Spinal cord (tissue), 10 donors: ENCODE measurements at places on chromosomes 6 and 20. TPM values are rescaled to one million over a fixed set of nuclear protein-coding genes. Genes with fewer than 3 reads are reported as not detected.

DNA sequence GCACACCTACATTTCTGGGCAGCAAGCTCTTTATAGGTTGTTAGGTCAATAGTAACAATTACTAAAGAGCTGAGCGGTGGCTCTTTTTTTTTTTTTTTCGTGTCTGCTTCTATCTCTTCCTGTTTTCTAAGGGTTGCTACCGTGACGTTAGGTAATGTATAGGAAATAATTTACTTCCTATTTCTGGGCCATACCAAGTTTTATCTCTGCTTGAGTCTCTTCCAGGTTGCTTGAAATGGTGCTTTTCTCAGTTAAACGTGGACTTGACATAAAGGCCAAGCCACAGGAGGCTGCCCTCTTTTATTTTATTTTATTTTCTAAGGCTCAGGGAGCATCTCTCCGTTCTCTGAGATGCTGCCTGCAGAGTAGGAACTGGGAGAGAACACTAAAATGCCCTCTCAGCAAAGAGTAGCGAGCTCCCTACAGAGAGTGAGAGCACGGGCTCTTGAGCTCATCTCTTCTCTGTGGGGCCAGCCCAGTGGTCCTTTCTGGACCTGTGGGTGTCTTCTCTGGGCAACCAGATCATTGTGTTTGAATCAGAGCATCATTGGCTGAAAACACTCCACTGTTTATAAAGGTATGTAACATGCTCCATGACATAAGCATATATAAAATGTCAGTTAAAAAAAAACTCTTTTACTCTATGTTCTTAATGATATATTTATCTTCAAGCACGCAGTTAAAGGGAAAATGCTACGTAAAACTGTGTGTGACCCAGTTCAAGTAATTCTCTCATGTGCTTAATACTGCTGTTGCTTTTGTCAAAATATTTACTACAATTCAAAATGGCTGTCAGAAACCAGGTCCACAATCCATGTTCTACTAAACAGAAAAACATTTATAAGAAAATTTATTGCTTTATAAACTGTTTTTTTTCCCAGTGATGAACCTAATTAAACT is at the start of gene ZNF831:
ZNF831 (plus strand) TSS at position 191 of the 900 bp plus-strand sequence. CDS start 27,199 bp downstream, outside the sequence.
- H3K4me3 ChIP-seq: no peak within 1 kb of the TSS
- no peaks in the 10 kb centered on the region for H3K36me3 ChIP-seq
- H3K4me1 ChIP-seq: peaks cover 3% of the 10 kb centered on the region
- H3K27me3 ChIP-seq: no peaks in the 10 kb centered on the region

COL20A1 gene
- 14.4 TPM for total RNA-seq

DNA sequence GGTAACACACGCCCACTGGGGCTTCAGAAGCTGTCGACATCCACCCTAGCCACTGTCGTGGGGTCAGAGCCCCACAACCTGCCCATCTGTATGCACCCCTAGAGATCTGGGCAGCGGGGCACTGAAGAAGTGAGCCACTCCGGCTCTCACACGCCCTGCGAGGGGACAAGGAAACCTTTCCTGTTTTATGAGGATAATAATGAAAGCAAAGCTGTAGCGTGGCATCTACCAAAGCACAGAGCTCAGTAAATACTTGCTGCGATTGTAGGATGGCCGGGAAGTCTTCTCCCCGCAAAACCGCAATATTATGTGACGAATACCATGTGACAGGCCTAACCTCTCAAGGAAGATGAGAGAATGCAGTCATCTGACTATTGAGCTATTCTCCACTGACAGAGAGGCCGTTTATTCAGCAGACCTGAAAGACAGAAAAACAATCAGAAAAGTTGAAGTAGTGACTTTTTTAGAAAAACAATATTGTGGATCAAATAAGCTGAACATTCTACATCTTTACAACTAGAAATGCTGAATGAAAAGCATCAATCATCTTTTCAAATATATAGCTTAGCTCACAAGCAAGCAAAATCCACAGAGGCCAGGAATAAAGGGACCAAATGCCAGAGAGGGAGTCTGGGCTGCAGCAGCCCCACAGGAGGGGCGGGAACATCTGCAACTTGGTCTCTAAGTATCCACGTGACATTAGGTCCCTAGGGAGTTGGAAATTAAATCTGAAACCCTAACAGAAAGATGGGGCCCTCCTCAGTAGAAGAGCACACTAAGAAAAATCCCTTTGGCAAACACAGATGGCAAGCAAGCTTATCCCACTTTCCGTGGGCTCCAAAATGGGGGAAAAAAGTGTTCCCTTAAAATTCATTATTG is 207.8 kb downstream of the TTLL2 start:
- no peaks in the 10 kb centered on the region for H3K36me3 ChIP-seq
- DNase-seq: no peak
- H3K4me1 ChIP-seq: peaks cover 4% of the 10 kb centered on the region
- no peaks in the 10 kb centered on the region for H3K27me3 ChIP-seq

FAM8A1 gene
- 79.2 TPM for total RNA-seq

GHRH gene
- not detected for total RNA-seq

TRIM38 gene
- 4.0 TPM for total RNA-seq

DNA sequence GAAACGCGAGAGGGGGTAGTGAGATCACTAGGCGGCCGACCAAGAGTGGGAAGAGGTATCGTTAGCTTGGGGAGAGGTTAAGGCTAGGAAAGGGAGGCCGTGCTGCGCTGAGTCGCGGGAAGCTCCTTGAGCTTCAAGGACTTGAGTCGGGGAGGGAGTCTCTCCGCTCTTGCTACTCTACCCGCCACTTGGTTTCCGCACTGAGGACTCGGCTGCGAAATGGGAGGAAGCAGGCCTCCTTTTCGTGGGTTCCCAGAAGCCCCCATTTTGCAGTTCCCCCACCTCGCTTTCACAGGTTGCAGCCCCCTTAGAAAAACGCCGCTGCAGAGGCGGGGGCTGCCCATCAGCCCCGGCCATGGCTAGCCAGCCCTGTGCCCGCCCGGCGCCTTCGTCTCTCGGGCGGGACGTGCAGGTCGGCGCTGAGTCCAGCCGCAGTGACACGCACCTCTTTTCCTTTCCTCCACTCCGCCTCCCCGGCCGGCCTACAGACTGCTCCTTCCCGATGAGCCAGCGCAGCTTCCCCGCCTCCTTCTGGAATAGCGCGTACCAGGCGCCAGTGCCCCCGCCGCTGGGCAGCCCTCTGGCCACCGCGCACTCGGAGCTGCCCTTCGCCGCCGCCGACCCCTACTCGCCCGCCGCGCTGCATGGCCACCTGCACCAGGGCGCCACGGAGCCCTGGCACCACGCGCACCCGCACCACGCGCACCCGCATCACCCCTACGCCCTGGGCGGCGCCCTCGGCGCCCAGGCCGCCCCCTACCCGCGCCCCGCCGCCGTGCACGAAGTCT is 4.9 kb downstream of the VGLL2 start:
- no peak overlapping the region for H3K27ac ChIP-seq
- no peak overlapping the region for H3K4me3 ChIP-seq
- H3K36me3 ChIP-seq: no peaks in the 10 kb centered on the region
- peaks cover 19% of the 10 kb centered on the region for H3K4me1 ChIP-seq
- peaks cover 89% of the 10 kb centered on the region for H3K27me3 ChIP-seq
- no peak for DNase-seq

GRCh38 chr6:147154454-147154853 is 49.8 kb upstream of the STXBP5 start:
- no peaks in the 10 kb centered on the region for H3K4me1 ChIP-seq
- H3K4me3 ChIP-seq: no peak overlapping the region
- no peaks in the 10 kb centered on the region for H3K36me3 ChIP-seq
- no peak overlapping the region for H3K27ac ChIP-seq

DNA sequence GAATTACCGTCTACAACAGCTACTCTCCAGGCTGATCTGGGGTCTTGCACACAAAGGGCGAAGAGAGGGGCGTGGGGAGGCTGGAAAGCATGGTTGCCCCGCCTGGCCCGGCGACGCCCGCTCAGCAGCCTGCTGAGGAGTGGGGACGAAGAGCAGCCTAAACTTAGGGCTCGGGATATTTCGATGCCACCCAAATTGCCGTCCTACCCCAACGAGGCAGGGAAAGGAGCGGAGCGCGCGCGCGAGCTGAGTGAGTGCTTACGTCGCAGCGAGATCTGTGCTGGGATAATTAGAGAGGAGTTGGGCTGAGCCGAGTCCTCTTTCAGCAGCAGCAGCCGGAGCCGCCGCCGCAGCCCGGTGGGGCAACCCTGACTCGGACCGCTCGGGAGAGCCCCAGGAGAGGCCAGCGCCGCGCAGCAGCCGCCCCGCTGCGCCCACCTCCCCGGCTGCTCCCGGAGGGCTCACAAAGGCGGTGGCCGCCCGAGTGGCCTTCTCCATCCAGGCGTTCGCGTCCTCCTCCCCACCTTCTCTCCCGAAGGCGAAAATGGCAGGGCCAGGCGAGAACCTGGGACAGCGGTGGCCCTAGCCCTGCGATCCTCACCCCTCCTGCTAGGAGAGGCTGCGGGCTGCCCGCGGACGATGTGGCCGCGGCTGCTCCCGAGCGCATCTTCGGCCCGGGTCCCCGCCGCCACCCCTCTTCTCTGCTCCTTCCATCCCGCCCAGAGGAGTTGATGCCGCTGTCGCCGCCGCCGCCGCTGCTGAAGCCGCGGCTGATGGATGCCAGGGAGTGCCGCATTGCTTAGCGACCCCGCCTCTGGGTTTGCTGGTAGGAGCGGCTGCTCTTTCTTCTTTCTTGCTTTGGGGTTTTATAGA is at the start of gene CLVS2:
CLVS2 (plus strand) TSS at position 315 of the 873 bp plus-strand sequence. CDS start 1,543 bp downstream, outside the sequence.
- H3K27me3 ChIP-seq: peaks cover 28% of the 10 kb centered on the region
- no peak for DNase-seq
- H3K4me1 ChIP-seq: peaks cover 14% of the 10 kb centered on the region
- no peaks in the 10 kb centered on the region for H3K36me3 ChIP-seq
- peak within 1 kb of the TSS; percentile 63 for H3K4me3 ChIP-seq

- H3K27ac ChIP-seq: no peak overlapping the region
- no peak for DNase-seq
- H3K4me3 ChIP-seq: no peak overlapping the region
- H3K36me3 ChIP-seq: no peaks in the 10 kb centered on the region
- peaks cover 37% of the 10 kb centered on the region for H3K4me1 ChIP-seq
- H3K27me3 ChIP-seq: no peaks in the 10 kb centered on the region
Measured at GRCh38 chr20:59647271-59647670, 42.9 kb downstream of the PHACTR3 start.

DNA sequence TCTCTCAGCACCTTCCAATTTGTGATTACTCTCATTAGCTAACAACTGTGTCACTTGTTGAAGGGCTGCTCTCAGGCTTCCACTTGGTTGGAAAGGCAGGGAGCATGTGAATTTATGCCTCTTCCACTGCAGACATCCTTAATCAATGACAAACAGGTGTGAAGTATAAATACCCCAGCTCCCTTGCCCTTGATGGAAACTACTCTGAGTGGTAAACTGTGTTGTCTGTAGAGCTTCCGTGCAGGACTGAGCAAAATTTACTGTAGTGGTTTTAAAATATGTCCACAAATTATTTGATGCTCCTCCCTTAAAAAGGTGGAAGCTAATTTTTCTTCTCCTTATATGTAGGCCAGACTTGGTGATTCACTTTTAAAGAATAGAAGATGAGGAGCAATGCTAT is 253.0 kb upstream of the TBX18 start:
- peaks cover 3% of the 10 kb centered on the region for H3K4me1 ChIP-seq
- no peaks in the 10 kb centered on the region for H3K27me3 ChIP-seq
- DNase-seq: no peak
- no peaks in the 10 kb centered on the region for H3K36me3 ChIP-seq
- H3K4me3 ChIP-seq: no peak overlapping the region

DCBLD1 gene
- total RNA-seq: 7.5 TPM

- H3K4me3 ChIP-seq: no peak overlapping the region
- H3K27ac ChIP-seq: peak overlapping the region; percentile 30
- no peak for DNase-seq
- no peaks in the 10 kb centered on the region for H3K27me3 ChIP-seq
- H3K36me3 ChIP-seq: no peaks in the 10 kb centered on the region
Measured at GRCh38 chr6:2355150-2355549, 109.7 kb upstream of the GMDS start.

USP49 gene
- 6.0 TPM for total RNA-seq

SAPCD1 gene
- total RNA-seq: 9.5 TPM

GRCh38 chr6:75855052-75855451 is 106.0 kb downstream of the MYO6 start:
- H3K4me3 ChIP-seq: no peak overlapping the region
- no peaks in the 10 kb centered on the region for H3K27me3 ChIP-seq
- H3K36me3 ChIP-seq: peaks cover 6% of the 10 kb centered on the region
- no peaks in the 10 kb centered on the region for H3K4me1 ChIP-seq

DNA sequence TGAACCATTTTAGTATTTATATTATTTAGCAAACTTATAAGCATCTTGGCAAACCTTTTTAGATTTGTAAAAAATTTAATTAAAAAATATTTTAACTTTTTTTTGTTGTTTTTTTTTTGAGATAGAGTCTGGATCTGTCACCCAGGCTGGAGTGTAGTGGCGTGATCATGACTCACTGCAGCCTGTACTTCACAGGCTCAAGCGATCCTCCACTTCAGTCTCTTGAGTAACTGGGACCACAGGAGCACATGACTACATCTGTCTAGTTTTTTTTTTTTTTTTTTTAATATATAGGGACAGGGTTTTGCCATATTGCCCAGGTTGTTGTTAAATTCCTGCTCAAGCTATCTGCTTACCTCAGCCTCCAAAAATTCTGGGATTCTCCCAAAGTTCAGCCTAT is 161.1 kb downstream of the EYS start:
- H3K27me3 ChIP-seq: no peaks in the 10 kb centered on the region
- H3K4me1 ChIP-seq: no peaks in the 10 kb centered on the region
- H3K27ac ChIP-seq: no peak overlapping the region
- no peak for DNase-seq

NKAPL gene
- 1.8 TPM for total RNA-seq

DNA sequence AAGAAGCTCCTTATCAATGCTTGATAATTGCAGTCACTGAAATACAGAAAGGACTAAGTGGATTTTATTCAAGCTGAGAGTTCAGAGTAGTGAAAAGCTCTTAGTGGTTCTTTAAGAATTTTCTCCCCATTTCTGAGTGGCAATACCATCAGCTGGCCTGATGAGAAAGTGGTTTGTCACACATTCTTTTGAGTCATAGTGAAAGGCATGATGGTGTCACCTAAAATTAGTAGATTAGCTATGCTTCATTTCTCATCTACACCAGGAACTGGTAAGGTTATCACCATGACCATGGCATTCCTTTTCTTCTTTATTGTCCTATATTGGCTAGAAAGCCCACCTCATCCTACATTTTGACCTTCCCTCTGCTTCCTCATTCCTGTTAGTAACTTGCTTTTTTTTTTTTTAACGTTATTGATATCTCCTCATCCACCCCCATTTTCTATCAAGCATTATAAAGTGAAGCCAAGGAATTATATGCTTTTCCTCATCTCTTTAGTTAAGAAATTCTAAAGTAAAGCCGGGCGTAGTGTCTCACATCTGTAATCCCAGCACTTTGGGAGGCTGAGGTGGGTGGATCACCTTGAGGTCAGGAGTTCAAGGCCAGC is 67.4 kb upstream of the LOC128125822 start:
- no peaks in the 10 kb centered on the region for H3K27me3 ChIP-seq
- no peak for DNase-seq
- H3K4me1 ChIP-seq: no peaks in the 10 kb centered on the region
- H3K36me3 ChIP-seq: no peaks in the 10 kb centered on the region
- H3K4me3 ChIP-seq: no peak overlapping the region

GRCh38 chr6:139149383-139149782 is 14.5 kb downstream of the HECA start:
- peak; percentile 76 for DNase-seq
- no peaks in the 10 kb centered on the region for H3K27me3 ChIP-seq
- H3K27ac ChIP-seq: peak overlapping the region; percentile 48
- H3K36me3 ChIP-seq: no peaks in the 10 kb centered on the region

GRCh38 chr6:74044417-74045096 is 348.6 kb downstream of the CD109 start:
- H3K27me3 ChIP-seq: no peaks in the 10 kb centered on the region
- H3K27ac ChIP-seq: no peak overlapping the region
- H3K36me3 ChIP-seq: no peaks in the 10 kb centered on the region
- DNase-seq: no peak
- no peak overlapping the region for H3K4me3 ChIP-seq
- no peaks in the 10 kb centered on the region for H3K4me1 ChIP-seq
